ENCODE measurements at places on chromosomes 12 and 14.

- no peak for DNase-seq
Observed at GRCh38 chr12:122964439-122965257, 1.6 kb downstream of the ABCB9 start.

DNA sequence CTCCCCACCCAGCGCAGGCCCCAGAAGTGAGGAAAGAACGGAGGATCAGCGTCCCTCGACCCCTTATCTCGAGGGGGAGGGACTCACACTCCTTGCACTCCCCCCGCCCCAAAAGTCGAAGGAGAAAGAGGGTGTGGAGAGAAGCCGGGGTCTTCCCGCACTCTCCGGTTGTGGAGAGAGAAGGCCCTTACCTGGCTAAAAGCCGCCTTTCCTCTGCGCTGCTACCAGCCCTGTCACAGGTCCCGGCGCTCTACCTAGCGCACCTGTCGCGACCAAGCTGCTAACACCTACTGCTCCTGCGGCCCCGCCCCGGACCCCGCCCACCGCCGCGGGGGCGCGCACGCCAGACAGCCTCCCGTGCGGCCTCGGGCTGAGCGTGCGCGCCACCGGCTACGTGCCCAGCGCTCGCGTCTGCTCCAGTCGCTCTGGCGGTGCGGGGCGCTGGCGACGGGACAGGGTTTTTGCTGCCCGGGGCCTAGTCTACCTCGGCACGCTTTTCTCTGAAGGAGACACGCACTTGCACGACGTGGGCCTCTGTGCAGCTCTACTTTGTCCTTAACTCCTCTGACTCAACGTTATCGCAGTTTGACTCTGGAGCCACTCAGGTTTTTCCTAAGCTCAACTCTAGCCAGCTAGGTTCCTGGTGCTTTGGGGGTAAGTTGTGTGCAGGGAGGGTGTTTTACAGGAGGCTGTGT, at the start of gene LIMA1:
LIMA1 (minus strand) TSS at position 292 of the 695 bp plus-strand sequence. CDS start 34,769 bp downstream, outside the sequence.
- peak; percentile 88 for DNase-seq

DNA sequence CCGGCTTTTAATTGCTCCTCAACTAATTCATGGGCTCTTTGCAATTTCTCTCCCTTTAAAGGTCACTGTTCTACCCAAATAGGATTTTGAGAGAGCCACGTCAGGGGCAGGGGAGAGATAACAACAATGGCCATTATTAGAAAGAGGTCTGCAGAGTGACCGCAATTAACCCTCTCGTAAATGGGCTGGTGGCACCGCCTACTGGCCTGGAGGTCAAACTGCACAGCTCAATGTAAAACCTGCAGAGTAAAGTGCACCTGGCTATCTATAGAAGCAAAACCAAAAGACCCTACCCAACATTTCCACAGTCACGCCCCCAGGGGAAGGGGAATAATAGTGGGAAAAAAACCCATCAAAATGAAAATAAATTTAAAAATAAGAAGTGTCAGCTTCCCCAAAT, 21.6 kb upstream of the CLEC4E start:
- no peak for DNase-seq

GRCh38 chr12:88305254-88305890, 163.3 kb downstream of the TMTC3 start:
- DNase-seq: no peak
